ENCODE measurements at places on chromosomes 7 and 10.

DNA sequence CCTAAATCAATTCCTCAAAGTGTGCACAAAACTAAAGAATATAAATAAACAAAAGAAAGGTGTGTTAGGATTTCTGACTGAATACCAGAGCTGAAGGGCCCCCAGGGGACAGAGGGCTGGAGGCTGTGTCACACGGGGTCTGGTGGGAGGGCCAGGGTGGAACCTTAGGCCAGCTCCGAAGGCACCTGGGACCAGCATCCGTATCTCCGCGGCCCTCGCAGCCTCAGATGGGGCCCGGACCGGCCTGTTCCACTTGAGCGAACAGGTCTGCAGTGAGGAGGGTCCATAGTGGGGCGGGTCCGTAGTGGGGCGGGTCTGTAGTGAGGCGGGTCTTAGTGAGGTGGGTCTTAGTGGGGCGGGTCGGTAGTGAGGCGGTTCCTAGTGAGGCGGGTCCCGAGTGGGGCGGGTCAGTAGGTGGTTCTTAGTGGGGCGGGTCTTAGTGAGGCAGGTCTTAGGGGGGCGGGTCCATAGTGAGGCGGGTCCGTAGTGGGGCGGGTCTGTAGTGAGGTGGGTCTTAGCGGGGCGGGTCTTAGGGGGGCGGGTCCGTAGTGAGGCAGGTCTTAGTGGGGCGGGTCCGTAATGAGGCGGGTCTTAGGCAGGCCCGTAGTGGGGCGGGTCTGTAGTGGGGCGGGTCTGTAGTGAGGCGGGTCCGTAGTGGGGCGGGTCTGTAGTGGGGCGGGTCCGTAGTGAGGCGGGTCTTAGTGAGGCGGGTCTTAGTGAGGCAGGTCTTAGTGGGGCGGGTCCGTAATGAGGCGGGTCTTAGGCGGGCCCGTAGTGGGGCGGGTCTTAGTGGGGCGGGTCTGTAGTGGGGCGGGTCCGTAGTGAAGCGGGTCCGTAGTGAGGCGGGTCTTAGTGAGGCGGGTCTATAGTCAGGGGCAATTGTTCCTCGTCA, 15.1 kb downstream of the GPR146 start:
- DNase-seq: no peak

DNA sequence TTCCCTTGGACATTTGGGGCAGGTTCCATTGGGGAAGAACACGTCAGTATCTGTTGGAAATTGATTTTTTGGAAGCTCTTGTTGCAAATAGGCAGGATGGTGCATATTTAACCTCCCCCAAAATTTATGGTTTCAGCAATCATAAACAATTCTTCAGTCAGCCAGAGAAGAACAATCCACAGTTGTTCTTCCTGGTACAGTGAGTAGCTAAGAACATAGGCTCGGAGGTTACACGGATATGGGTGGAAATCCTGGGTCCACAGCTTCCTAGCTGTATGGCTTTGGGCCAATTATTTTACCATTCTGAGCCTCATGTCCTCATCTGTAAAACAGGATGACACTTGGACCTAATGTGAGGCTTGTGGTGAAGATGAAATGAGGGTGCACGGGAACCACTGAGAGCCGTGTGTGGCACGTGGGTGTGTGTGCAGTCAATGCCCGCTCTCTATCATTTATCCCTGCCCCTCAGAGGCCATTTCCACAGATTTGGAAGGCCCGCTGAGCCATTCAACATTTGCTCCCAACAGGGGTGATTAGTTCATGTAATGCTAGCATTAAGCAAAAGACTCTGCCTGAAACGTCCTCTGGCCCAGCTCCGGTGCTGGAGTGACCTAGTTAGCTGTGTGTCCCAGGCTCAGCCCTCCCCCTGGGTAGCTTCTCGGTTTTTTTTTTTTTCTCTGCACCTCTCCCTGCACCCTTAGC, 9.7 kb downstream of the CAMK1D start:
- no peak for DNase-seq

DNA sequence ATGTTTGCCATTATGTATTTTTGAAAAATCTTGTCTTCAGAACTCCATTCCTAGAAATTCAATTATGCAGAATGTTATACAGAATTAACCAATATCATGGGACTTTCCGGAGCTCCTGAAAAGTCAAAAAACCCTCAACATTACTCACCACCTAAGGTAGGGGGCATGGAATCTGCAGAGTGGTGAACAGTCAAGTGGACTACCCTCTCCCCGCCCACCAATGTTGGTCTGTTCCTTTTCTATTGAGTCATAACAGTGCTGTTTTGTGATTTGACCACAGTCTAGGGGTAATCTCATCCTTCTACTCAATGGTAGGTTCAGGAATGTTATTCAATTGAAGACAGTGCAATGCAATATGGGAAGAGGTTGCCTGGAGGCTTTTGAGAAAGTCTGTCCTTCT, 130.5 kb upstream of the HABP2 start:
- DNase-seq: no peak

- DNase-seq: no peak
Measured at GRCh38 chr7:155794196-155794595, 18.1 kb downstream of the SHH start.

- no peak for DNase-seq
Measured at GRCh38 chr7:107998150-107998549, 4.8 kb downstream of the LAMB1 start.

DNA sequence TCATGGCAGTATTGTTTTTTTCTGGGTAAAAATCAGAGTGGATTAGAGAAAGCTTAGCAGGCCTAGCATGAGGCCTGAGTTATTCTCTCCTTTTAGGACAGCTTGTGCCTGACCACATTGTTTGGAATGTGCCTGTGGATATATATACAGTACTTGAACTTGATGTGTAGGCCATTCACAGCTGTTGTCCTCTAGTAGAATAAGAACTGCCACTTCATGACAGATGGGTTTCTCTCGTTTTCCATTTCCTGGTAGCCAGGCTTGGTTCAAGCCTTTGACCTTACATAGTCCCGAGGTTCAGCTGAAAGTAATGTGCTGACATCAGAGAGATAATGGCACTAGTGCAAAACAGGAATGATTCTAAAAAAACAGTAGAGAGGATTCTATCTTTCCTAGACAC, 473.9 kb downstream of the AUTS2 start:
- no peak for DNase-seq

DNA sequence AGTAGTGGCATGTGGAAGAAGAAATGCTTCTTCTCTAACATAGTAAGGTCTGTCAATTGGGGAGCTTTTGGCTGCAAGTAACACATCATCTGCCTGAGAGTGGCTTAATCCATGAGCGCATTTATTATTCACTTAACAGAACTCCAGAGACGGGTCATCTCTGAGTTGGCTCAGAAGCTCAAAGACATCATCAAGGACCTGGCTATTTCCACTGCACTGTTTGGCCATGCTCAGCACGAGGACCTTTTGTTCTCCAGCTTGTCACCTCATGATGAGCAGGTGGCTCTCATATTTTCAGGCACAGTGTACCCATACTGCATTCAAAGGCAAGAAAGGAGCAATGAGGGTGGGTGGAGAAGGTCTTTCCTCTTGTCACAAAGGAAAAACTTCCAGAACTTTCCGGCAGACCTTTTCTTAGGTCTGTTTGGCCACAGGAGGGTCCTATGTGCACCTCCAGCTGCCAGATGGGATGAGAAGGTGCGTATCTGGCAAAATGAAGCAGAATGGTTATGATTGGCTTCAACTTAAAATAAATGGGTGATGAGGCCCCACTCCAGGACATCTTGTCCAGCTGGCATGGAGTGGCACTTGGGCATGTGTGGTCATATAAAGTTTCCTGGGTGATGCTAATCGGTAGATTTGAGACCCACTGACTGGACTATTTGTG, 55.6 kb upstream of the SHH start:
- DNase-seq: no peak

GRCh38 chr10:97782455-97783228, 10.8 kb upstream of the SFRP5 start:
- DNase-seq: no peak

DNA sequence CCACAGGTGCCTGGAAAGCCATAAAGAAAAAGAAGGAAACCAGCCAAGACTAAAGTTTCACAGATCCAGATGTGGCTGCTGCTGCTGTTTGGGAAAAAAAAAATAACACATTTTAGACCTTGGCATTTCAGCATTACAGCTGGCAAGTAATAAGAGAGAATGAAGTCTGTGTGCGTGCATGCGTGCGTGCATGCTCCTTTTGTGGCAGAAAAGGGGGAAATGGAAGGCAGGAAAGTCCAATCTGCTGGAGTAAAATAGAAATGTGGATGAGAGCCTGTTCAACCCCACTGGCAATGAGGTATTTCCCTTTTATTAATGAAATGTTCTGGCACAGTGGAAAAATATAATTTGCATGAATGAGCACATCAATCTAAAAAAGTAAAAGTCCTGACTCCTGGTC, 137.0 kb upstream of the SEMA3A start:
- no peak for DNase-seq

DNA sequence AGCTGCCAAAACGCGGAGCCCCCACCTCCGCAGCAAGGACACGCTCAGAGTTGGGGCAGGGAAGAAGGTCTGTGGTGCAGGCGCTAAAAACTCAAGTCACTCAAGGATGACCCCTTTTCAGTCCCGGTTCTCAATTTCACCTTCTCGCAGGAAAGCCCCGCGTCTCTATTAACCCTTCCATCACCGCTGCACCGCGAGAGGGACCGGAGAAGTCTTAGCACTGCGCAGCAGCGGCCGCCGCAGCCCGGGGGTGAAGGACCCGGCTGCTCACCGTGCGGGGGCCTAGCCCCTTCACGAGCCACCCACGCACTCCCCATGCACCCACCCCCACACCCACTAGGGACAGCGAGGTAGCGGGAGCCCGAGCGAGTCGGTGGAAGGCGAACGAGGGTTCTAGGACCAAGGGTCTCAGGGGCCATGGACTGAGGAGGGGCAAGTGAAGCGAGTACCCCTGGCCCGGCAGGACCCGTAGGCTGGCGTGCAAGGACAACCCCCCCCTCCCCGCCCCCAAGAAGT, 162.9 kb downstream of the SH3PXD2A start:
- peak; percentile 38 for DNase-seq

DNA sequence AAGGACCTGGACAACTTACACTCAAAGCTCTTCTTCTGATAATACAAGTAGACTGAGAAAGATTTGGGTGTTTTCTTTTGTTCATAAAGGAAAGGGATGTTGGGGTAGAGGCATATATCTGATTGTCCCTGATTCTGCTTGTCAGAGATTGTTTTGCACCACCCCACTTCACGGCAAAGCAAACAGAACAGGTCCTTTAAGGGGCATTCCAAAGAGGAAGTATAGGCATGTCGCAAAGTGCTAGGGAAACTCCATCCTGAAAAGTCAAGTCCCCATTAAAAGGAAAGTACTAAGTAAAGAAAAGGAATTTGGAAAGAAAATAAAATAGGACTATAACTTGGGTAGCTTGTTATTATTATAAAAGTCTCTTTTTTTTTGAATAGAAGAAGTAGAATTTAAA, 233.0 kb downstream of the DNAJB9 start:
- DNase-seq: no peak

- no peak for DNase-seq
Measured at GRCh38 chr10:6953271-6953801, 373.3 kb upstream of the PRKCQ start.

DNA sequence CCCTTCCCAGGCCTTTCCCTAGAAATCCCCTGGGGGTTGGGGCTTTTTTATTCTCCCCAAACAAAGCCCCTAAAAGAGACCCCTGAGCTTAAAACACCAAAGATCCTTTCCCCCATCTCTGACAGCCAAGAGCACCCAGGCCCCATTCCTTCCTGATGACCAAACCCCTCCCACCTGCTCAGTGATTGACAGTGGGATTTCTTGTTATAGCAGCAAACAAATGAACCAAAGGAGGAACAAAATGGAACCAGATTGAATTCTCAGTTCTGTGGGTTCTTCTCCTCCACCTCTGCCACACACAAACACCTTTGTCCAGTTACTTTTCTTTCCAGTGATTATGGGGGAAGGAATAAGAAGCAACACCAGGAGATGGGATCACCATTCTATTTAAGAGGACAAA, 21.5 kb upstream of the CDHR3 start:
- DNase-seq: no peak

DNA sequence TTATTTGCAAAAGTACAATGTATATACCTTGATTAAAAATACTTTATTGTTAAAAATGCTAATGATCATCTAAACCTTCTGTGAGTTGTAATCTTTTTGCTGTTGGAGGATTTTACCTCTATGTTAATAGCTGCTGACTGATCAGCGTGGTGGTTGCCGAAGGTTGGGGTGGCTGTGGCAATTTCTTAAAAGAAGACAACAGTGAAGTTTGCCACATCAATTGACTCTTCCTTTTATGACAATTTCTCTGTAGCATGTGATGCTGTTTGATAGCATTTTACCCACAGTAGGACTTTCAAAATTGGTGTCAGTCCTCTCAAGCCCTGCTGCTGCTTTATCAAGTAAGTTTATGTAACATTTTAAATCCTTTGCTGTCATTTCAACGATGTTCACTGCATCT, 16.9 kb upstream of the ENTPD1 start:
- no peak for DNase-seq

DNA sequence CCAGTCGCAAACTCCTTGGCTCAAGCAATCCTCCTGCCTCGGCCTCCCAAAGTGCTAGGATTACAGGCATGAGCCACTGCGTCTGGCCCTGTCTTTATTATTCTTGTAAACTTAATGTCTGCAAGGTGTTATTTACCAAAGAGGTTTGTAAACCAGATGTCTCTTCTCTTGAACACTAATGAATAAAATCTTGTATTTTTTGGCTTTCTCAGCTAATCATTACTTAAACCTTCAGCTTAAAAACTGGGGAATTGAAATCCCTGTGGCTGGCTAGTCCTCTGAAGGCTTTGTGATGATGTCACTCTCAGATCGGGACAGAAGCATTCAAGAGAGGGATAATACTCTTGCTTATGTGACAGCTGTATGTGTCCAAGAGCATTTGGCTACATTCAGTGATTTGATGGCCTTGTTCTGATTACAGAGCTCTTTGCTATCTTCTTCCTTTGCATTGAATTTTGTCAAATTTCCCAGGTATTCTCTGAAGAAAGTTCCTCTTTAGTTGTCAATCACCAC, 130.3 kb downstream of the BICC1 start:
- DNase-seq: no peak

- DNase-seq: no peak
Measured at GRCh38 chr10:65312876-65313275, 1613.0 kb upstream of the LRRTM3 start.

DNA sequence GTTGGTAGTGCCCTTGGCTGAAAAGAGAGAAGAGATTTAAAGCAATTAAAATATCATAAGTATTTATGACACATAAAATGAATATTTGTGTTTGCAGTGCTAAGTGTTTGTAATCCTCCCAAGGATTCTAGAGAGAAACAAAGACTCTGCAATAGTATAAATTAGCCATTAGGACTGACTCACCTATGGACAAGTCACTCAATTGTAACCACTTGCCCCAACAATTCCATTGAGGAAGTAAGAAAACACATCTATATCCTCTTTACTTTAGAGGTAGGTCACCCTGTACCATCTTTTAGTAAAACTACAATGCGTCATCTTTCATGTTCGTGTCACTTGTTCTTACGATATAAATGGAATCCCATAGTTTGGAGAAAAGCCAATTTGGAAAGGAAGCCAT, 85.7 kb upstream of the INHBA start:
- no peak for DNase-seq

GRCh38 chr7:37409461-37409860, 39.2 kb downstream of the ELMO1 start:
- DNase-seq: no peak

- no peak for DNase-seq
Measured at GRCh38 chr7:43905209-43905946, 1.0 kb downstream of the URGCP start.
